Head of caudate nucleus (tissue), 42 donors: ENCODE measurements at places on chromosomes 2 and 18.
A peak's percentile ranks its signal among the peaks of the same experiment; 100 is the strongest.

DNA sequence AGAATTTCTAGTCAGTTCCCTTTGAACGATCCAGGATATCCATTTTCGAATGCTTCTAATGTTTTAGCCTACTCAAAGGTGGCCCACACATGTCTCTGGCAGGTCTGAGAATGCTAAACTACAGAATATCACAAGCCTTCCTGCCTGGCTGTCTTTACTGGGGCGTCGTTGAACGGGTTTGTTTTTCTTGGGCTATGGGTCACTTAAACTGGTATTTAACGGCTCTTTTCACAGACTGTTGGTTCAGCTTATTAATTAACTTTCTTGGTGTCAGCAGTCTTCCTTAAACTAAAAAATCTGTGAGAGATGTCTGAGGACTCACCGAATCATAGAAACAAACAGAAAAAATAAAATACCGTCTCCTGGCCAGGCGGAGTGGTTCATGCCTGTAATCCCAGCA lies 563.2 kb upstream of the NRP2 start:
- DNase-seq: no peak

GRCh38 chr18:2846636-2847316 lies at the start of gene EMILIN2:
TSS of gene EMILIN2 (plus strand) at chr18:2847006. CDS start at chr18:2847189, 183 bp downstream.
- peak; percentile 29 for DNase-seq

- no peak for DNase-seq
Measured at GRCh38 chr2:147642765-147643164, 202.1 kb upstream of the ACVR2A start.

GRCh38 chr2:120935339-120936313 lies 200.0 kb downstream of the GLI2 start:
- DNase-seq: no peak

DNA sequence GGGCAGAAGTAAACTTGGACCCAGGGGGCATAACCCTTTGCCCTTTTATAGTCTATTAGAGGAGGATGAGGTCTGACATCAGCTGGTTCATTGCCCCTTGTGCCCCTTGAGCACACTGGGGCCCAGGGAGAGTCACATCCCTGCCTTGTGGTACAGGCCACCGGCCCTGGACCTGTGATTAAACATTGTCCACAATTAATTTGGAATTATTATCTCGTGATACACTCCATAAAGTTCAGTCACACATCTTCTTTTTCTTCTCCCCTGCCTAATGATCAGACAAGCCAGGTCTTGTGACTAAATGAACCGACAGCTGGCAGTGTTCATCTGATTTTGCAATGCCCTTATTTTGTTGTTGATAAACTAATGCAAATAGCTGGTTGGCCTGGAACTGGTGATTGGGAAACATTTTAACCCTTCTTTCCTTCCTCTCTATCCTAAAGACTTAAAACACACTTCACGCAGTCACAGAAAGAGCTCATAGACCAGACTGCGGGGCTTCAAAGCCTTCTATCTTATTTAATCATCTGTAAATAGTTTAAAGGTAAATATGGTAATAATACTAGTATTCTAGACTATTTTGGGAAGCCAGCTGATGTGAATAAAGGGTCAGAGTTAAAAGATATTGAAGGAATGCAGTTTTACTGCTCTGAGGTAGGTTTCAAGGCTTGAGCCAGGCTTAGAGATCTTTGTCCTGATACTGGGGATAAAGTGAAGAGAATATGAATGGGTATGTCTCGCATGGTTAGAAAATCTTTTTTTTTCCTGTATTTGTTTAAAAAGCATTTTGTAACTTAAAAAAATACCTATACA lies 13.4 kb downstream of the IL1R1 start:
- no peak for DNase-seq

DNA sequence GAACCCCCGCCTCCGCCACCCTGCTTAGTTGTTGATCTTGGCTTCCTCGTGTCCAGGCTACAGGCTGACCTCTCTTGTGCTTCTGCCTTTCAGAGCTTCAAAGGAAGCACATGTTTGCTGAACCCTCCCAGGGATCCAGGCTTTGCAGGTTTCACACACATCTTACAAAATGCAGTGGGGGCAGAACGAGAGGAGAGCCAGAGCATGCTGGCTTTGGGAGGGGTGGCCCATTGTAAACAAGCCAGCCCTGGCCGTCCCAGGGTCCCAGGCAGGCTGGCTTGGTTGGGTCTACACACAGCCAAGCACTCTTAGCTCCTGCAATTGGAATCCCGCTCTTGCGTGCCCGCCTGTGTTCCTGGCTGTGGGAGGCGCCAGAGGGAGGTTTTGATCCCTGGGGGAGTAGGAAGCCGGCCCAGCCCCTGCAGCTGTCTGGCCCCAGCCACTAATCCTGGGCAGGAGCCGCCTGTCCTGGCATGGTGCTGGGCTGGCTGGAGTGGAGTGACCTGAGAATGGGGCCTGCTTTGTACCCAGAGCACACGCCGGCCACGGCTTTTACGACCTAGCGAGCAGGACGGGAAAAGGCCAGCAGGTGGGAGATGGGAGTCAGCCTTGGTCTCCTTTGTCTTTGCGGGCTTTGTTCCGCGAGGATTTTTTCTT lies 53.9 kb downstream of the SH3BP4 start:
- peak; percentile 81 for DNase-seq

GRCh38 chr2:86297382-86298147 lies 39.9 kb downstream of the REEP1 start:
- DNase-seq: no peak

DNA sequence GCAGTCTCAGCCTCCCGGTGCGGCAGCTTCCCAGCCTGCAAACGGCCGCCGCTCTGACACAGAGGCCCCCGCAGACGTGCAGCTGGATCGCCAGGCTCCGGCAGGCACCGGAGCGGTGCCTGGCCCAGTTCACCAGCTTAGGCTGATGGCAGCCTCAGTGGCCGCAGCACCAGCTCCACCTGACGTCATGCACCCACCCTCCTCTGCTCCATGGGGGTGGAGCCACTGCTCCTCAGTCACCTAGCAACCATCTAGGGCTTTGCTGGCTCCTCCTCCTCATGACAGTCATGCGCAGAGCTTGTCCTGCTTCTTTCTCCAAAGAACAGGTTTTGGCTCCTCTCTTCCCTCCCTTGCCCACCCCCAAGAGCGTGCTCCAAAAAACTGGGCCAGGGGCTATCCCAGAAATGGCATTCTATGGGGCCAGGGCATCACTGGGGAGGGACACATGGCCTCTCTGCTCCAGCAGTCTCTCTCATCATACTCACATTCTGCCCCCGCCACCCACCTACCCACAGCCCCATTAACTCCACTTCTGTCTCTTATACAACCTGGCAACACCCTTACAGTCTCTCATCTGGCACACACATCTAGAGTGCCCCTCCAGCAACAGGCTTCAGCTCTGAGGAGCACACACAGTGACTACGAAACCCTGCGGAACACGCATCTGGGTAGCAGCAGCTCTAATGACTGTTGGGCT lies 5.5 kb downstream of the DCTN1 start:
- DNase-seq: peak; percentile 96

DNA sequence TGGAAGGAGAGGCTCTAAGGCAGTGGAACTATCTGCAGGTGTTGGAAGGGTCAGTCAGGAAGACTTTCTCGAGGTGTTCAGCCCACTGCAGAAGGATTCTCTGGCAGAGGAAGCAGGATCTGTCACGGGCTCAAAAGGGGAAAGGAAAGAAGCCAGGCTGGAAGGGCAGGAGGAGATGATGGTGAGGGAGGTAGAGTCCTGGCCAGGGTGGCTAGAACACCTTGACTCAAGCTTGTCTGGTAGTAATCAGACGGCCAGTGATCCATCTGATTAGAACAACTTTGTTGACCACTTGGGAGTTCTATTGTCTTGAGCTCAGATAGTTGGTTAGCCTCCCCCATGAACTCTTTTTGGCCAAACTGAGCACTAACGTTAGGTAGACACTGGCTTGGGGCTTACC lies 9.7 kb upstream of the ATOH8 start:
- DNase-seq: no peak

DNA sequence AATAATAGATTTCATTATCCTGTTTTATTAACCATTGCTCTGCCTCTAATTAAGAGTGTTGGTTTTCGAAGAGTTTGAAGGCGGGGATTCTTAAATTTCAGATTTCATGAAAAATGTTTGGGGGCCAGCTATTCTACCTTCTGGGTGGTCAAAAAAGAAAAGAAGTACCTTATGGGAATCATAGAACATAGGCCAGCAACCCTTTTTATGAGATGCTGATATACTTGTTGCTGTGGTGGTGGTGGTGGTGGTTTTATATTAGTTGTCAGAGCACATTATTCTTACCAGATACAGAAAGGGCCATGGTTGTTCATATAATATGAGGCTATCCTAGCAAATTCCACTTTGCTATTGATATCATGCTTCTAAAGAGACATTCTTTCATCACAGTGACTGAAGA lies 4.4 kb downstream of the ANKRD12 start:
- DNase-seq: no peak

GRCh38 chr2:230737300-230737699 lies 24.7 kb downstream of the CAB39 start:
- DNase-seq: no peak

GRCh38 chr2:37898448-37898847 lies 26.6 kb upstream of the RMDN2 start:
- no peak for DNase-seq

DNA sequence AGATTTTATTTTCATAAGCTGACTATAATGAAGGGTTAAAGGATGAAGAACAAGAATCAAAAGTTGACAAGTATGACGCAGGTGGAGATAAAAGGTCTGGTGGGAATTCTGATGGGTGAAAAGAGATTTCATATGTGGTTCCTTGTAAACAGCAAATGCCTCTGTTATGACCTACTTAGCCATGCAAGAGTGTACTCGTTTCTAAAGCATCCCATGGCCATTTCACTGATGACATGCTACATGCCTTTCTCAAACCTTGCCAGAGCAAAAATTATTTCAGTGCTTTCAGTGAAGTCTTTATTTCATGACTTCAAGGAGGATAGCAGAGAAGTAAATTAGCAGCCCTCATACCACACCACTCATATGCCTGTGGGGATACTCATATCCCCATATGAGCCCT lies 71.7 kb downstream of the FEZ2 start:
- no peak for DNase-seq

GRCh38 chr2:1856922-1857321 lies 112.6 kb upstream of the PXDN start:
- DNase-seq: no peak

GRCh38 chr2:46493241-46493970 lies 14.0 kb downstream of the TMEM247 start:
- DNase-seq: no peak

GRCh38 chr18:73006331-73006730 lies 138.5 kb upstream of the NETO1 start:
- DNase-seq: no peak

DNA sequence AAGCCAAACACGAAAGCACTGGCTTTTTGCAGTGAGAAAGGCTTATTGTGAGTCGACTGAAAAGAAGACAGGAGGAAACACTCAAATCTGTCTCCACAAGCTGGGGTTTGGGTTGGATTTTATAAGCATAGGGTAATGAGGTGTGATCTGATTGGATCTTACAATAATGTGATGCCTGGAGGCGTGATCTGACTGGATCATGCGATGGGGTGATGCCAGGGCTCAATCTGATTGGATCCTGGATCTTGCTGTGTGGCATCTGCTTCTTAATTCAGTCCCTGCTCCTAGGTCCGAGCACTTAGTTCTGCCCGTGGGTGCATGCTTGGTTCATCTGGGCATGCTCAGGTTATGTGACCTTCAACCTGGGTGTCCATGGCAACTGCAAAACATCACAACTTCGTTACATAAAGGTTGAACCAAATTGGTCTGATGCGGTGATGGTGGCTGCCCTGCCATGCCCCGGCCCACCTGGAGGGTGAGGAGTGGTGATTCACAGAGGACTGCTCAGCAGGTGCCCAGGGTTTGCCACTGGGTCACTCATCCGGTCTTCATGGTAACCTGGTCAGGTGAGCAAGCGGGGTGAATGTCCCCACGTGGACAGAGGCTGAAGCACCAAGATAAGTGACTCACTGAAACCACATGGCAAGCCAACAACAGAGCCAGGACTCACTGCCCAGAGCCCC lies 111.0 kb downstream of the KCNF1 start:
- no peak for DNase-seq

- no peak for DNase-seq
Measured at GRCh38 chr2:43142921-43143438, 83.4 kb downstream of the ZFP36L2 start.

DNA sequence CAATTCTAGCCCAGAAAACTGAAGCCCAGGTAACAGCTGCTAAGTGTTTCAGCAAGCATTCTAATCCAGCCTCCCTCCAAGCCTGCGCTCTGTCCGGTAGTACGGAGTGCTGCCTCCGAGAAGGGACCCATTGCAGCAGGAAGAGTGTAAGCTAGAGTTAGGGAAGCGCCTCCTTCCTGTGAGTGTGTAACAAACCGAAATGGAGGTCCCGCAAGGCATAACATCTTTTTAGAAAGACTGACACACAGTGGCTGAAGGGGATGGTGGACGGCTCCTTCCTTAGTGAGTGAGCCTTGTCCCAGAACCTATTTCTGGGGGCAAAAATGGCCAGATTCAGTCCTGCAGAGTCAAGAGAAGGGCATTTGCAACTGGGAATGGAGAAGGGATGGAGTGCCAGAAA lies 12.2 kb downstream of the PKDCC start:
- DNase-seq: no peak
